Left hindlimb (tissue), 1 donor: ENCODE measurements at places on chromosomes 7 and 10.

GRCh38 chr7:70229242-70229641 is 631.0 kb downstream of the AUTS2 start:
- no peak for DNase-seq

GRCh38 chr10:126084369-126084768 is 188.0 kb downstream of the FANK1 start:
- no peak for DNase-seq

- no peak for DNase-seq
Observed at GRCh38 chr7:153564391-153564790, 487.8 kb upstream of the DPP6 start.

DNA sequence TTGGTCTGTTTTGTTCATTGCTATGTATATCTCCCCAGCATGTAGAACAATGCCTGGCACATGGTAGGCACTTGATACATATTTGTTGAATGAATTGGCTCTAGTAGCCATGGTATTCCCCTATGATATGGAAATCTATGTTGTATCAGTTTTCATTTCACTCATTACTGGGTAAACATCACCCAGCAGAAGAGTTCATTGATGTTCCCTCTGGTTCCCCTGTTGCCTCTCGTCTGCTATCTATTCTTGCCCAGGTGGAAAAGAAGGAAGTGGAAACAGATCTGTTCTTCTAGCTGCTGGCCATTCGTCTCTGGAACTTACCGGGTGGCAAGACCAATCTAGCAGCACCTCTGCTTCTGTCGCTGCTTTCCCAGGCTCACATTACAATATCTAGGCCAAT is 71.5 kb downstream of the LRRC4 start:
- DNase-seq, result no peak
